ENCODE measurements at places on chromosomes 16 and 17. TPM values are rescaled to one million over a fixed set of nuclear protein-coding genes. Genes with fewer than 3 reads are reported as not detected.

- no peak for DNase-seq
- H3K4me1 ChIP-seq = peaks cover 15% of the 10 kb centered on the region
- peaks cover 6% of the 10 kb centered on the region for H3K36me3 ChIP-seq
- H3K27ac ChIP-seq = no peak overlapping the region
- no peak overlapping the region for H3K4me3 ChIP-seq
Observed at GRCh38 chr17:6572972-6573370, 16.6 kb upstream of the PITPNM3 start.

- H3K4me3 ChIP-seq = no peak overlapping the region
- DNase-seq = no peak
- H3K27me3 ChIP-seq = no peaks in the 10 kb centered on the region
Observed at GRCh38 chr16:48276102-48276501, 28.8 kb upstream of the ABCC11 start.

- H3K4me1 ChIP-seq = peaks cover 64% of the 10 kb centered on the region
- H3K36me3 ChIP-seq = peaks cover 5% of the 10 kb centered on the region
Observed at GRCh38 chr16:17359788-17360390, 110.9 kb downstream of the XYLT1 start.

IL17C gene
- total RNA-seq = not detected

DNA sequence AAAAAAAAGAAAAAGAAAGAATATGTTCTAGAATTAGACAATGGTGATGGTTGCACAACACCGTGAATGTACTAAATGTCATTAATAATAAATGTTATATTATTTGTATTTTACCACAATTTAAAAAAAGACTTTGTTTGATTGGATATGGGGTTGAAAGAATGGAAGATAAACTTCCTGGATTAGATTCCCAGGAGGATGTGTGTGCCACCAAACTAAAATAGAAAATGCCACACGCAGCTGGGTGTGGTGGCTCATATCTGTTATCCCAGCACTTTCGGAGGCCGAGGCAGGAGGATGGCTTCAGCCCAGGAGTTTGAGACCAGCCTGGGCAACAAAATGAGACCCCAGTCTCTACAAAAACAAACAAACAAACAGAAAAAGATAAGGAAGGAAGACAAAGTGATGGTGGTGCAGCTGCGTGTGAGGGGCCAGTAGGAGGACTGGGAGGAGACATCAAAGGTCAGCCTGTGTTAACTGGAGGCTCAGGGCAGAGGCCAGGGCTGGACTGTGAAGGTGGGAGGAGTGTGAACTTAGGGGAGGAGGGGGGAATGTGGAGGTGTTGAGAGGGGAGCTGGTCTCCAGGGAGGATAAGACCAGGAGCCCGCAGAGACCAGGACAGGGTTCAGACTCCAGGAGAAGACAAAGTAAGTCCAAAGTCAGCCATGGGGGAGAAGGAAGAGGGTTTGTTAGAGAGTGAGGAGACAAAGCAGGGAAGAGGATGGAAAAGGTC is 4.1 kb downstream of the PECAM1 start:
- H3K27me3 ChIP-seq = no peaks in the 10 kb centered on the region
- H3K36me3 ChIP-seq = peaks cover 65% of the 10 kb centered on the region
- peaks cover 80% of the 10 kb centered on the region for H3K4me1 ChIP-seq
- no peak for DNase-seq

DNA sequence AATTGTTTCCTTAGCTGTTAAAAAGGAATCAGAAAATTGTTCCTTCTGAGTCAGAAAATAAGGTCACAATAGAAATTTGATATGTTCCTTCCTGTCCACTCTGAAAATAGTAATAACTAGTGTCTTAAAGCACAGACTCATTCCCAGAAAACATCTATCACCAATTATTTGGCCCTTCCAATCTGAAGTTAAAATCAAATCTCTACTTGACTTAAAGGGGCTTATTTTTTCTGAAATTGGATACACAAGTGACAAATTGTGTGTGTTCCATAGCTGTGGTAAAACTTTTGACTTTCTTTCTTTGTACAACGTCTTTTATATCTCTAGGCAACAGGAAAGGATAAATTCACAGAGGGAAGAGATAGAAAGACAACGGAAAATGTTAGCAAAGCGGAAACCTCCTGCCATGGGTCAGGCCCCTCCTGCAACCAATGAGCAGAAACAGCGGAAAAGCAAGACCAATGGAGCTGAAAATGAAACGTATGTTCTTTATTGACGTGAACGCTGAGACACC is 54.5 kb upstream of the MRC2 start:
- peaks cover 13% of the 10 kb centered on the region for H3K36me3 ChIP-seq
- no peak for DNase-seq
- peaks cover 5% of the 10 kb centered on the region for H3K4me1 ChIP-seq
- no peaks in the 10 kb centered on the region for H3K27me3 ChIP-seq
- H3K4me3 ChIP-seq = no peak overlapping the region
- peak overlapping the region; percentile 72 for H3K27ac ChIP-seq

- no peaks in the 10 kb centered on the region for H3K4me1 ChIP-seq
- H3K27me3 ChIP-seq = no peaks in the 10 kb centered on the region
- H3K4me3 ChIP-seq = no peak overlapping the region
- H3K36me3 ChIP-seq = no peaks in the 10 kb centered on the region
- no peak overlapping the region for H3K27ac ChIP-seq
- DNase-seq = no peak
Observed at GRCh38 chr17:80072410-80072809, 29.0 kb upstream of the GAA start.

SRCIN1 gene
- 0.74 TPM for total RNA-seq

TBC1D3L gene
- total RNA-seq = 15.6 TPM

GRCh38 chr17:43398724-43399595 is at the start of gene ARL4D:
ARL4D (plus strand) TSS chr17:43398993; CDS start chr17:43399733, 740 bp downstream.
- peak within 1 kb of the TSS; percentile 87 for H3K27ac ChIP-seq
- peak; percentile 90 for DNase-seq
- peak within 1 kb of the TSS; percentile 89 for H3K4me3 ChIP-seq
- no peaks in the 10 kb centered on the region for H3K27me3 ChIP-seq

CDRT15L2 gene
- not detected for total RNA-seq
